ENCODE measurements at places on chromosomes 5 and 9.

DNA sequence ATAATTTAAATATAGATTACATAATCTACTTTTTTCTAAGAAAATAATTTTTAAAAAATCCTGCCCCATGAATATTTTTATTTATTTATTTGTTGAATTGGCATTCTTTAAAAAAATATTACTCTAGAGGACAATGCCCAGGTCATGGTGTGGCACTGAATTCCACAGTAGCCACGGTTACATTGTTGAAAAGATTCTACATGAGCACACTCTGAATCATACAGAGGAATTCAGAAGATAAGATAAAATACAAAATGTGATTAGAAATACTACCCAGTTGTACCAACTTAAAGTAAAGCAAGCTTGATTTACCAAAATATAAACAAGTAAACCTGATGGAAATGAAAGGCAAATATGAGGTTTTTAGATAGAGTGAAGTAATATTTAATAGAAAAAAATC, 183.7 kb downstream of the HCN1 start:
- no peak for DNase-seq

- DNase-seq, result no peak
These were observed 335.0 kb downstream of the DEPDC1B start for GRCh38 chr5:60365001-60365400.

GRCh38 chr9:38313421-38313820, 79.1 kb upstream of the ALDH1B1 start:
- no peak for DNase-seq

DNA sequence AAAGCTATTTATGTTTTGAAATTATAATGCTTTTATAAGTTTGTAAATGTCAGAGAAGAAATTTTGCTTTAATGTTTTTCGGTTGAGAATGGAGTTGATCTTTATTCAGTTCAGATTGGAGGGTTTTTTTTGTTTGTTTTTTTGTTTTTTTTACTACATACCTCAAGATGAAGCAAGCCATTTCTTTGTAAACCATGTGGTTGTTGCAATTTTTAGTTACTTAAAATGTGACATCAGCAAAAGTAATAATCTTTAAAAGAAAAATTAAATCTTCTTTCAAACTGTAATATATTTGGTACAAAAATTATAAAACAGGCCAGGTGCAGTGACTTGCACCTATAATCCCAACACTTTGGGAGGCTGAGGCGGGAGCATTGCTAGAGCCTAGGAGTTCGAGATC, 102.6 kb downstream of the CDC42SE2 start:
- no peak for DNase-seq

- no peak for DNase-seq
These were observed 95.4 kb downstream of the TLE4 start for GRCh38 chr9:79667120-79667519.

DNA sequence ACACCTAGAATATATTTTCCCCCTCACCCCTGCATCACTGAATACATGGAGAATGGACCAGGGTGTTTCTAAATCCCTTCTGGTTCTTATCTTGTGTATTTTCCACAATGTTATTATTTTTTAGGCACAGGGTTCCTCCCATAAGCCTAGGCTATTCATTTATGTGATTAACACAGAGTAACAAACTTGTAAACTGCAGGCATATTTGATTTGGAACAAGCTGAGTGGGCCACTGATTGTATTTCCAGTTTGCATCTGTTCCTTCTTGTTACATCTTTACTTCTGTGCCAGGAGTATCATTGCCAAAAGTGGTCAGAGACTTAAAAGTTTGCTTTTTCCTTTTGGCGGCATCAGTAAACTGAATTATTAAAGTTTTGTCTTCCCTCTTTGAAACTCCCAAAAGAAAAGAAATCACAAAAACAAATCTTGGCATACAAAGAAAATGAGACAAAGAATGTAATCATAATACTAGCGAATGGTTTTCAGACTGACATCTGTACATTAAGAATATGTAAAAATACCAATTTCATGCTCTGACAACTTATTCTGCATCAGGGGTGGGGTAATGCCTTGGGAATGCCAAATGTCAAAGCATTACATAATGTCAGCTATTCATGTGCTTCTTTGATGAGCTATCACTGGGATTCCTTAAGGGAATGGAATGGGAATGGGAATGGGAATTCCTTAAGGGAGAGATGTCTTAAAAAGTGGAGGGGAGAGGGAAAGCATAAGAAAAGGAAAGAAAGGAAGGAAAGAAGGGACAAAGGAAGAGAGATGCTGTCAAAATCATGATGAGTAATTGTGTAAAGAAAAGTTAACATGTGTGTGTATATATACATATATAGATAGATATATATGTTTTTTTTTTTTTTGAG, 22.2 kb upstream of the PAX5 start:
- no peak for DNase-seq

DNA sequence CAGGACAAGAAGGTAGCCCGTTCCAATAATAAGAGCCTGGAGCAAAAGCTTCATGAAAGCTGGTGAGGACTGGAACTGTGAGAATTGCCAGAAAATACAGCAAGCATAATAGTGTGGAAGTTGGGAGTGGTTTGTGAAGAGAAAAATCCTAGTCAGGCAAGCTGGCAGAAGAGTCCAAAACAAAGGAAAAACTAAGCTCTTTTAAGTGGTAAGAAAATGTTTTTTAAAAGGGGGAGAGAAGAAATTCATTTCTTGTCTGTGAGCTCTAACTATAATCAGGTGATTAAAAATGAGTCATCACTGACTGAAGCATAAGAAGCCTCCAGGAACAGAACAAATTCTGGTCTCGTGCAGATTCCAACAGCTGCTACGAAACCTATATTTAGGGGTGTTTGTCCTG, 102.6 kb downstream of the CAAP1 start:
- no peak for DNase-seq

- no peak for DNase-seq
These were observed 809.8 kb upstream of the NUDT12 start for GRCh38 chr5:104372376-104372775.

DNA sequence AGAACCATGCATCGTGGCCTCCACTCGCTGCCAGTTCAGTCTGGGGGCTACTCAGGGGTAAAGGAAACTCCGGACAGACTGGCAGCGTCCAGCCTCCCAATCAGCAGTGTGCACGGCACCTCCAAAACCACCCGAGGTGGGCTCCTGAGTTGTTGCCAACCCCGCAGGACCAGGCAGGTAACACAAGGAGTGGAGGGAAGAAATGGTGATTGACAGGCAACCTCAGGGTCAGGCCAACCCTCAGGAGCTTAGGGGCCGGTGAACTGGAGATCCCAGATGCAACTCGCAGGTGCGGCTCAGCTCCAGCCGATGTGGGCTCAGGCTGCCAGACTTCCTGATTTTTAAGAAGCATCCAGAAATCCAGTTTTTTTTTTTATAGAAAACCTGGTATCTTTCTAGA, 37.3 kb upstream of the AKNA start:
- DNase-seq, result no peak

GRCh38 chr5:92508271-92508670, 1072.7 kb downstream of the NR2F1-AS1 start:
- no peak for DNase-seq

DNA sequence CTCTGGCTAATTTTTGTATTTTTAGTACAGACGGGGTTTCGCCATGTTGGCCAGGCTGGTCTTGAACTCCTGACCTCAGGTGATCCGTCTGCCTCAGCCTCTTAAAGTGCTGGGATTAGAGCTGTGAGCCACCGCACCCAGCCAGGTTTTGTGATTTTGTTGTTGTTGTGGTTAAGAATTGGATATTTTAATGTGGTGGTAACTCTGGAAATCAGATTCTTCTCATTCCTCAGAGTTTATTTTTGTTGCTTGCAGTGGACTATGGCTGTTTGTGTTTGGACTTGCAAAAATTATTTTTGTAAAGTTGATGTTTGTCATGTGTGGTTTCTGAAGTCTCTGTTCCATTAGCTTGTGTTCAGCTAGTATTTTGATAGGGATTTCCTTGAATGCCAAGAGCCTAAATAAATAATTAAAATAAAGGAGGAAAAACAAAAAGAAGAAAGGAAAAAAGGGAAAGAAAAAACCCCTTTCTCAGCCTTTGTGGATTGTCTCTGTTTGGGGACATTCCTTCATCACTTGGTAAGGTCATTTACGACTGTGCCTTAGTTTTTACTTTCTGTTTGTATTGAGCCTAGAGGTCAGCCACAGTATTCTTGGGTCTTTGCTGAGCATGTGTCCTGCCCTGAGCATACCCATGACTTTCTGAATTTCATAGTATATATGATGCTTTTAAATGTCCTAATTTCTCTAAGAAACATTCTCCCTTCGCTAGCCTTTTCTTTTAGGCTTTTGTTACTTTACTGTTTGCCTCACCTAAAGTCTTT, 37.3 kb downstream of the PBX3 start:
- DNase-seq, result no peak

DNA sequence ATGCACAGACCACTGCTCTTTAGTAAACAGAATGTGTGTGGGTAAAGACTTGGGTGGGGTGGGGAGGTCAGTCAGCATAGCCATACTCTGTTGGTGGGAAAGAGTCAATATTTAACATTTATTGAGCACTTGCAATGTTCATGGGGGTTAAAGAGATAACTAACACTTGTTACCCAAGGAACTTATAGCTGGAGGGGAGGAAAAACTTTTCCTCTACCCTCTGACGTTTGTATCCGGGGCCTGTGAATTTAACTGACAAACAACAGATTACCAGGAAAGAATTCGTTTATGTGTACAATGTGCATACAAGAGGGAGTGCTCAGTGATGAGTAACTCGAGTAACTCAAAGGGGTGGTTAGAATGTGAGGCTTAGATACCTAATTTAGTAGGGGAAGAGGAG, 6.8 kb upstream of the CLINT1 start:
- no peak for DNase-seq

DNA sequence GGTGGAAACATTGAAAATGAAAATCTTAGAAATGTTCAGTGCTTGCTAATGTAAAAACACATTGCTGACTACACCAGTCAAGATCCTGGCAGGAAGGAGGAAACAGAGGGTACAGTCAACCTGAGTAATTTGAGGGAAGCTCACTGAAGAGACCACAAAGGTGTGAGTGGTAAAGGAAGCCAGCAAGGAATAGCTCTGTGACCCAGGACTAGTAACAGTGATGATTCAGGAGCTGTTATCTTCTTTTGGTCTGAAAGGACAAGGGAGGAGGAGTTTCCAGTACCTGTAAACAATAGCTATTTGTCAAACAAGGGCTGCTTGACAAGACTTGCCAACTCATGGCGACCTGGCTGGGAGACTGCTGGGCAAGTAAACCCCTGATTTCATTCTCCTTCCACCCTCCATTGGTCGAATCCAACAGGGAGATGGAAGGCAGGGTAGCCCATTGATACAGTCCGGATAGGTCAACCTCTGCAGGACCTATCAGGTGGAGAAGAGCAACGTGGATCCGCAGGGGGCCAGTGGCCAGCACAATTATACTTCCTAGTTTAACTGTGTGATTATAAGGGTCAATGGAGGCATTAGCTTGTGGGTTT, 68.1 kb downstream of the MAMDC2 start:
- DNase-seq, result no peak

- no peak for DNase-seq
These were observed 1.7 kb upstream of the SLIT3 start for GRCh38 chr5:169302491-169303118.

GRCh38 chr5:36403632-36404311, 102.1 kb upstream of the RANBP3L start:
- no peak for DNase-seq

- no peak for DNase-seq
These were observed 21.1 kb downstream of the CPEB4 start for GRCh38 chr5:173909199-173909598.

- DNase-seq, result no peak
These were observed at the start of gene PHYHD1 for GRCh38 chr9:128920381-128921058. PHYHD1 (plus strand) TSS chr9:128920982; CDS start chr9:128922324, 1,342 bp downstream.

- no peak for DNase-seq
These were observed 4.4 kb upstream of the GNG10 start for GRCh38 chr9:111657051-111657450.

GRCh38 chr5:132674671-132675506, 1.1 kb downstream of the IL4 start:
- no peak for DNase-seq

GRCh38 chr5:168552146-168552545, 23.0 kb downstream of the FBLL1 start:
- DNase-seq, result no peak

DNA sequence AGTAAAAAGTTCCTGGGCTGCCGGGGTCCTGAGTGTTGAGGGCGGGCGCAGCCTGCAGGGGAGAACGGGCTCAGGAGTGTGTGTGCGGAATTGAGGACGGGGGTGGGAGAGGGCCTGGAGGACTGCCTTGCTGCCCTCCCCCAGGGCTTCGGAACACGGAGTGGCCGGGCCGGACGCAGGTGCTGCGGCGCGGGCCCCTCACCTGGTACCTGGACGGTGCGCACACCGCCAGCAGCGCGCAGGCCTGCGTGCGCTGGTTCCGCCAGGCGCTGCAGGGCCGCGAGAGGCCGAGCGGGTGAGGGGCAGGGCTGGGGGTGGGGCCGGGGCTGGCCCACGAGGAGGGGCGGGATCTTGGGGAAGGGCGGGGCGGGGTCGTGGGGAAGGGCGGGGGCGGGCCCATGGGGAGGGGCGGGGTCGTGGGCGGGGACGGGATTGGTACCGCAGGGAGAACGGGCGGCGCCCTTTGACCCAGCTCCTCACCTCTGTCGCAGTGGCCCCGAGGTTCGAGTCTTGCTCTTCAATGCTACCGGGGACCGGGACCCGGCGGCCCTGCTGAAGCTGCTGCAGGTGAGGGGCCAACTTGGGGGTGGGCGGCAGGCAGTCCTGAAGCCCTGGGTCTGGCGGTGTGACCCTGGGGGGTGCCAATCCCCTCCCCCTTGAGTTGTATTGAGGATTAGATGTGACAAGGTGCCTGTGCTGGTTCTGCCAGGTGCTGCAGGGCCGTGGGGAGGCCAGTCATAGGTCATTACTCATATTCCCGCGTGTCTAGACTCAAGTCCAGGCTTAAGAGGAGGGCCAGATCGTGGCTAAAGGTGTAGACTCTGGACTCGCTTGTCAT, 7.1 kb downstream of the FPGS start:
- DNase-seq, result no peak

DNA sequence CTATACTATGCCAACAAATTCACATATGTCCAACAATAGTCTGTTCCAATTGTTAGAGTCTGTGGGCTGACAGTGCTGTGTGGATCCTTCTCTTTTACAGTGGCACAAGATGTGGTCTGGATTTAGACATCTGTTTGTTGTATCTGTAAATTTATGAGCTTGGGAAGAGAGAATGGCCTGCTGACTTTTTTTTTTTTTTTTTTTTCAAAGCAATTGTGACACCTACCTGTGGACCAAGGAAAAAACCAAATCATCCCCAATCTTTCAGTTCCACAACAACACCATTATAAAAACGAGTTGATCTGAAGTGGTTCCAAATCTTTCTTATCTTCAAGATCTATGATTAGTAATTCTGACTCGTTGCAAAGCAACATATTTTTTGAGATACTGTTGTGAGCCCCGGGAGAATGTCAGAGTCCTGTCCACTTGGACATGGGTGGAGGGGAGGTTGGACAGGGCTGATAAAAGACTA, 4.9 kb downstream of the IRX2 start:
- DNase-seq, result no peak

- DNase-seq, result no peak
These were observed 160.5 kb downstream of the UNC13B start for GRCh38 chr9:35322075-35322885.

- no peak for DNase-seq
These were observed 789.9 kb upstream of the DMAC1 start for GRCh38 chr9:8589476-8589875.

- no peak for DNase-seq
These were observed 9.0 kb upstream of the EDF1 start for GRCh38 chr9:136875155-136875554.

- no peak for DNase-seq
These were observed 166.1 kb downstream of the CD180 start for GRCh38 chr5:67030289-67031056.

- no peak for DNase-seq
These were observed 267.6 kb upstream of the DMRT1 start for GRCh38 chr9:573691-574410.
